PC-3 (cell line): ENCODE measurements at places on chromosomes 5 and 9.

DNA sequence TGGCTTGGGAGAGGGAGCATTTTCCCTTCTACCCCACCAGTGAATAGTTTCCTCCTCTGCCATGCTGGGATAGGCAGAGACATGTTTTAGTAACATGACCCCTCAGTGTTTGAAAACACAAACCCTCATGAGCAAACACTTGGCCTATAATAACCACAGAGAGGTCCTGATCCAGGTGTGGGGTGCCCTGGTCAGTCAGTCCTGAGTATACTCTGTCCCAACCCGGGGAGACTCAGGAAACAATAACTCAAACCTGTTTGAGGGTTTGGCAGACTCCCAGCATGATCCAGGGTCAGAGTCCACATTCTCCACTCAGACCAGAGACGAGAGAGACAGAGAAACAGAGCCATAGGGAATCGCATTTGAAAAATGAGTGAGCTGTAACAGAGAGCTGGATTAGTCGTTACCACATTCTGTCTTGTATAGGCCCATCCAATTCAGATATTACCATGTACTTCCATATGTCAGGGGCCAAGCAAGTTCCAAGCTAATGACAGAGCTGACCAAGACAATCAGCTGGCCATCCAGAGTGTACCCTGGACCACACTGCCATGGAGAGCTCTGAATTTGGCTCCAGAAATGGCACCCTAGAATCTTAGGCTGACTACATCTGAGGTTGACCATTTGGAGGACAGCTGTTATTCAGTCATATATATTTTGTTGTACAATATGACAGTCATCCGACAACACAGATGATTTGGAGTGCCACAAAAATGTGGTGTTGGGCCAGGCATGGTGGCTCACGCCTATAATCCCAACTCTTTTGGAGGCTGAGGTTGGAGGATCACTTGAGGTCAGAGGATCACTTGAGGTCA lies 4.2 kb upstream of the CA9 start:
- peak; percentile 66 for DNase-seq

DNA sequence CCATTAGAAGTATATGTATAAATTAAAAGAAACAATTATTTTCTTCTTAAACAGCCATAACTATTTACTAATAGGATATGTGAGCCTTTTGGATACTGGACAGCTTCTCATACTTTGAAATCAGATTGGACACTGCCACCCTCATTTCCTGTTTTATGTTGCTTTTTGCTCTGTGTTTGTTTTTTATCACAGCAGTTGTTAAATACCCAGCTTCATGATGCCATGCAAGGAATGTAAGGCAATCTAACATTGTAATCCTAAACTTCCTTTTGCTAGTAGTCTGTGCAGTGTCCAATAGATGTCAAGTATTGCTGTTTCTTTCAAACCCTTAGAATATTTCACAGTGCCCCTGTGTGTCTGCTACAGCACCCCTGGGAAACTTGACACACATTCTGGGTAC lies 56.2 kb downstream of the CNTLN start:
- no peak for DNase-seq

- DNase-seq, result peak; percentile 95
Observed at GRCh38 chr9:127955294-127956015, 17.8 kb upstream of the DPM2 start.

GRCh38 chr9:32603914-32604852 lies 31.2 kb upstream of the NDUFB6 start:
- DNase-seq, result peak; percentile 91

GRCh38 chr5:137306903-137307302 lies 192.2 kb downstream of the SPOCK1 start:
- DNase-seq, result no peak

DNA sequence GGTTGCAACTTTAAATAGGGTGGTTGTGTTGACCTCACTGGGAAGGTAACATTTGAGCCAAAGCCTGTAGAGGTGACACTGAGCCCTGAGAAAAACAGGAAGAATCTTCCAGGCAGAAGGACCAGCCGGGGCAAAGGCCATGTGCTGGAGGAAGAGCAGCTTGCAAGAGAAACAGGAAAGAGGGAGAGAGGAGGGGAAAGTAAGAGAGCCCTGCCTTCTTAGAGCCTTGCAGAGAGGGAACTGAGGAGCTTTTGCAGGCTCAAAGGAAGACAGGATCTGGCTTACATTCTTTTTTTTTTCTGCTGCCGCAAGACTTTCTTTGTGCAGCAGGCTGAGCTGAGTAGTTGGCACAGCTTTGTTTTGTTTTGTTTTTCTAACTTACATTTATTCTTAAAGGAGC lies 17.4 kb downstream of the C9orf153 start:
- DNase-seq, result no peak

DNA sequence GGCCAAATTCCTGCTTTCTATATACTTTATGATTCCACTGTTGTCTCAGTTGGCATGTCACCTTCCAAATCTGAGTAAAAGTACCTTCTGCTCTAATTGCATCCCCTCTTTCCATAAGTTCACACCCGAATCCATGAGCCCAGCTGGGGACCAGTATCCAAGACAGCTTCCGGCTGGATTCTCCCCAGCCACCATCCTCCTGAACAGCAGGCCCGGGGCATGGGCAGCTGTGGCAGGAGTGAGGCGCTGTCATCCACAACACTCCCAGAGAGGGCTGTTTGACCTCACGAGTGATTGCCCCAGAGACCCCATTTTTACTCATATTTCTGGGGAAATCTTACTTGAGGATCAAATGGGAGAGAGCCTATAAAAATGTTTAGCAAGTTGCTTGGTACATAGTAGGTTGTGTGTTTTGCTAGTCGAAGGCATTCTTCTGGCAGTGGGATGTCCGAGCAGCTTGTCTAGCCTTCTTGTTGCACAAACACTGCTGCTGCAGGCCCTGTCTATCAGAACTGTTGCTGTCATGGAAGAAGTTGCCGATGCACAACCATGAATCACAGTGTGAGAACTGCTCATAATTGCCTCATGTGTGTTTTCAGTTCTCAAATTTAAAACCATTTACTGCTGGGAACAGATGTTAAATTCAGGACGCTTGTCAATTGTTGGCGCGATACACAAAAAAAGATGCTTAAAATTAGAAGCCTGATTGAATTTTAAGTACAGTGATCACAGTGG lies 93.8 kb downstream of the HSPA4 start:
- DNase-seq, result no peak

DNA sequence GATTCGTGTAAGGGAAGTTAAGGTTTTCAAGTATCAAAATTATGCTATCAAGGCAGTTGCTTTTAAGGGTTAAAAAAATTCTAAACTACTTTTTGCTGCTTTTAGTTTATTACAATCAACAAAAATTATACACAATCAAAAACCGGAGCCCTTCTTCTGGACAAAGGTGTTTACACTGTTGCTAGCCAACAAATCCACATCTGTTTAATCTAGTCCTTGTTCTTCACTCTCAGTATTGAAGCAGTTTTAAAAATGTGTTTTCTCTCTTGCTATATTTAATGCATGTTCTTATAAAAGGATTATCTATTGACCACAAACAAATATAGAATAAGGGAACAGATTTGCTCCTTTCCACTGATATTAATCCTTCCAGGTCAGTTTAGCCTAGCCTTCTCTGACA lies 2.5 kb downstream of the FEM1C start:
- no peak for DNase-seq

GRCh38 chr5:44099643-44100042 lies 289.6 kb downstream of the FGF10 start:
- DNase-seq, result no peak

- DNase-seq, result no peak
Observed at GRCh38 chr9:114072184-114073140, 5.6 kb downstream of the AMBP start.

GRCh38 chr9:25704800-25705199 lies 26.6 kb upstream of the TUSC1 start:
- DNase-seq, result no peak

GRCh38 chr9:33297432-33297831 lies 7.1 kb downstream of the NFX1 start:
- DNase-seq, result no peak

GRCh38 chr5:132007399-132008162 lies 3.9 kb downstream of the ACSL6 start:
- peak; percentile 80 for DNase-seq

- peak; percentile 35 for DNase-seq
Observed at GRCh38 chr9:86238861-86239770, 20.3 kb downstream of the C9orf153 start.

DNA sequence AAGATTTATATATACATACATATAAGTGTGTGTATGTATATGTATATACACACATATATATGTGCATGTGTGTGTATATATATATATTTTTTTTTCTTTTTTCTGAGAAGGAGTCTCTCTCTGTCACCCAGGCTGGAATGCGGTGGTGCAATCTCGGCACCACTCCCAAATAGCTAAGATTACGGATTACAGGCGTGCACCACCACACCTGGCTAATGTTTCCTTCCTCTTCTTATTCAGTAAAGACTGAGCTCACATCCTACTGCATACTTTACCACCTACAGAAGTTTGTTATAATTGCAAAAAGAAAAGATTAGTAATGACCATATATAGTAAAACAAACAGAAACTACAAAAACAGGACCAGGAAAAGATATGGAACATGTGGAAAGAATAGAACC lies 23.1 kb upstream of the ZNF354B start:
- no peak for DNase-seq

- no peak for DNase-seq
Observed at GRCh38 chr5:13878357-13878756, 66.1 kb downstream of the DNAH5 start.

DNA sequence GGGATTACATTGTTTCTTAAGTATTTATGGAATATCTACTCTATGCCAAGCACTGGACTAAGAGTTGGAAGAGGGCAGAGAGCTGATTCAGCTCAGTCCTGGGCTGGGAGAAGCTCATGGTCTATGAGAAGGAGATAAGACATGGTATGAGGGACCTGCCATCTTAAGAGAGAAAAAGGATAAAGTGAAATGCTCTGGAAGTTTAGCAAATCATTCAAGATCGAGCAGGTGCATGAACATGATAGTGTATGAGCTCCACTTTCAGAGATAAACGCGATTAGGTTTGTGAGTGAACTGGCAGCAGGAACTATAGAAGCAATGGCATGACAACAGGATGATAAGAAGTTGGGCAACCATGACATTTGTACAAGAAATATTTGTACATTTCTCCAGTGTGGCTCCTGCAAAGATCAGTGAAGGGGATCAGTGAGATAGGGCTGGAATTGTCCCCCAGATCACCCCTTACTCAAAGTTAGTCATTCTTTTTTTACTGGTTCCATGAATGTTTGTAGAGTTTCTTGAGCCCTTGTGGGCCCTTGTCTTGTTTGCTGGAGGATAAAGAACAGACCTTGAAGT lies 26.6 kb upstream of the CCDC180 start:
- no peak for DNase-seq

GRCh38 chr5:1185629-1186350 lies 15.6 kb upstream of the SLC6A19 start:
- no peak for DNase-seq

DNA sequence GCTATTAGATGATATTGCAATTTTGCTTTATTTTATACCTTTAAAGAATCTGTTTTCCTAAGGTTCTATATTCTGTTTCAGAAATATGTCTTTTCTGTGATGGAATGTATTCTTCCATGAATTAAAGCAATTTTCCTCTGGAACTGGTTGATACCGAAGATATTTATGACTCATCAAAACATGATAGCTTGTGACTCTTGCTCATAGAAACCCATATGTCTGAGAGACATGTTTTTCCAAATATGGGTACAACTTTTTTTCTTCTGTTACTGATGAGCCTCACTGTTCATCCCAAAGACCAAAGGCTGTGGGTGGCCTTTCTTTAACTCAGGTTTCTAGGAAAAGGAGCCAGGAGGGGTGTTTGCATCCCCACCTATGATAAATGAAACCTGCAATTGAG lies 126.1 kb upstream of the PAPPA start:
- DNase-seq, result peak; percentile 29

DNA sequence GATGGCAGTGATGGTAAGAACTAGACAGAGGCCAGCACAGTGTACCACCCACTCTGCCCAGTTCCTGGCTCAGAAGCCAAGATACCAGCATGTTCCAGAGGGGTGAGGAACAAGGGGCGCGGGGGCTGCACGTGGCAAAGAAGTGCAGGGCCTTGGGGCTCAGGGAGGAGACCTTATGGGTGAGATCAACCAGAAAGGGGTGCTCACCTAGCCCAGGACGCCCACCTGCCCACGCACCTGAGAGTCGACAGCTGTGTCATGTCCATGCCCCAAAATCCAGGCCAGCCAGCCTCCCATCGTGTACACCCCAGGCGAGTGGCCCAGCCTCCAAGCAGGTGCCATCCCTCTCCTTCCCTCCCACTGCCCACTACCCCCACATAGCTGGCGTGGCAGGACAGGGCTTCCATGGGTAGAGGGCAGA lies 34.9 kb downstream of the BICD2 start:
- DNase-seq, result no peak

- DNase-seq, result no peak
Observed at GRCh38 chr9:91972711-91973110, 22.7 kb upstream of the ROR2 start.

- no peak for DNase-seq
Observed at GRCh38 chr5:108531367-108532128, 149.7 kb upstream of the FBXL17 start.

DNA sequence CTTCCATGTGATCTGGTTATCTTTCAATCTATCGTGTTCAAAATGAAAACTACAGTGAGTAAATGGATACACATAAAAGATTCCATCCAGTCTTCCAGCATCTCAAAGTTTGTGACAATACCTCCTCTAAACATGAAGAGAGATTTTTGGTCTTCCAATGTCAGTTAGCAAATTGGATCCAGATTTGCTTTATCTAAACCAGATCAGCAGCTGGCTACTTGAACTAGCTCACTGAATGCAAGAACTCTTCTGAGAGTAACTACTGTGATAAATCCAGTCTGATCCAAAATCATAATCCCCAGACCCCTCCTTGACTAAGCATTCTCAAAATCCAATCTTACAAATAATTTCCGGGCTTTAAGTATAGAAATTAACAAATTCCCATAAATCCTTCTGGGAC lies 2177.9 kb upstream of the C9orf72 start:
- DNase-seq, result no peak

DNA sequence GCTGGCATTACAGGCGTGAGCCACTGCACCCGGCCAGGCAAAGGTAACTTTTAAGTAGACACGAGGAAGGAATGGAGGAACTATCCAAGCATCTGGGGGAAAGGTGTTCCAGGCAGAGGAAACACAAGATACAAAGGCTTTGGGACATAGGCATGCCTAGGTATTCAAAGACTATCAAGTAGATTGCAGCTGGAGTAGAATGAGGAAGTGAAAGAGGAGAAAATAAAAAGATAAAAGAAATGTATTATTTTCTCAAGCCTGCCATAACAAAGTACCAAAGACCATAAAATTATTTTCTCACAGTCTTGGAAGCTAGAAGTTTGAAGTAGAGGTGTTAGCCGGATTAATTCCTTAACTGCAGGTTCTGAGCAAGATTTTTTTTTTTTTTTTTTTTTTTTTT lies 39.9 kb upstream of the GRIN3A start:
- DNase-seq, result no peak

- DNase-seq, result peak; percentile 39
Observed at GRCh38 chr9:86287013-86287412, 4.7 kb upstream of the ISCA1 start.

DNA sequence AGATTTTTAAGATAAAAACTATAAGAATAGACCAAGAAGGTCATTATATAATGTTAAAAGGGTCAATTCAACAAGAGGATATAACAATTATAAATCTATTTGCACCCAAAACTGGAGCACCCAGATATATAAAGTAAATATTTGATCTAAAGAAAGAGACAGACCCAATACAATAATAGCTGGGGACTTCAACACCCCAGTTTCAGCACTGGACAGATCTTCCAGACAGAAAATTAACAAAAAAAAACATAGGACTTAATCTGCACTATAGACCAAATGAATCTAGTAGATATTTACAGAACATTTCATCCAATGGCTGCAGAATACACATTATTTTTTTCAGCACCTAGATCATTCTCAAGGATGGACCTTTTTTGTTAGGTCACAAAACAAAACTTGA lies 331.9 kb downstream of the SPOCK1 start:
- DNase-seq, result no peak
